ENCODE measurements at places on chromosomes 2 and 18.

- no peak for DNase-seq
Observed at GRCh38 chr2:127080938-127081755, 25.8 kb downstream of the BIN1 start.

DNA sequence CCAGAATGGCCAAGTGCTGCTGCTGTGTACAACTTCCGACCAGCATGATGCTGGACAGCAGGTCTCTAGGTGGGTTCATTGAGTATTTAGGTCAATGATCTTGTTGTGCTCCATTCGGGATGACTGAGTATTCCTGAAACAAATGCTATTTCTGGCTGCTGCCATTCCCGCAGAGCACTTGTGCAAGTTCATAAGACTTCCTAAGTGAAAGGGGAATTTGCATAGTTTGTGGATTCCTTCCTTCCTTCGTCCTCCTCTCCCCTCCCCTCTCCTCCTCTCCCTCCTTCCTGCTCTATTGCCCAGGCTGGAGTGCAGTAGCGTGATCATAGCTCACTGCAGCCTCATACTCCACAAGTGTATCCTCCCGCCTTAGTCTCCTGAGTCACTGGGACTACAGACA, 40.4 kb downstream of the LDLRAD4 start:
- no peak for DNase-seq

DNA sequence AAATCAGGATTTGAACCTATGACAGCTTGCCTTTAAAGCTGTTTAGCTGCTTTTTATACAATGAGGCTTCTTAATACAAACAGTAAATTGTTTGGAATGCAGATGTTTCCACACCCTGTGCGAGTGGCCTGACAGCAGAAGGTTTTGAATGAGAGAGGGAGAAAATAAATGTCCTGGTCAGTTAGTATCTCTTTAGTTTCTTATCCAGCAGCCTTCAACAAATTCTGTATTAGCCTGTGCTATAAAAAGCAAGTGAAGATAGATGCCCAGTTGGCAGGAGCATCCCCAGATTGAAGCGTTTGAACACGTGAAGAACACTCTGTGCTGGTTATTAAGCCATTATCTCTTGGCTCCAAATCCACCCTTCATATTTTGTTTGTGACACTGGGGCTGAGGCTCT, 70.6 kb downstream of the CERS6 start:
- DNase-seq = no peak

- no peak for DNase-seq
Observed at GRCh38 chr18:61132031-61132430, 201.2 kb upstream of the CDH20 start.

All from stimulated activated CD4-positive, alpha-beta T cell treated with anti-CD3 and anti-CD28 coated beads, TNF-alpha, amount 100 ng/mL, for 48 hours (primary cell).